Activated T-cell treated with anti-CD3 and anti-CD28 coated beads, Interleukin-2, amount 50 U/mL, for 1 hour (primary cell): ENCODE measurements at places on chromosomes 3 and 15.
A peak's percentile ranks its signal among the peaks of the same experiment; 100 is the strongest.

DNA sequence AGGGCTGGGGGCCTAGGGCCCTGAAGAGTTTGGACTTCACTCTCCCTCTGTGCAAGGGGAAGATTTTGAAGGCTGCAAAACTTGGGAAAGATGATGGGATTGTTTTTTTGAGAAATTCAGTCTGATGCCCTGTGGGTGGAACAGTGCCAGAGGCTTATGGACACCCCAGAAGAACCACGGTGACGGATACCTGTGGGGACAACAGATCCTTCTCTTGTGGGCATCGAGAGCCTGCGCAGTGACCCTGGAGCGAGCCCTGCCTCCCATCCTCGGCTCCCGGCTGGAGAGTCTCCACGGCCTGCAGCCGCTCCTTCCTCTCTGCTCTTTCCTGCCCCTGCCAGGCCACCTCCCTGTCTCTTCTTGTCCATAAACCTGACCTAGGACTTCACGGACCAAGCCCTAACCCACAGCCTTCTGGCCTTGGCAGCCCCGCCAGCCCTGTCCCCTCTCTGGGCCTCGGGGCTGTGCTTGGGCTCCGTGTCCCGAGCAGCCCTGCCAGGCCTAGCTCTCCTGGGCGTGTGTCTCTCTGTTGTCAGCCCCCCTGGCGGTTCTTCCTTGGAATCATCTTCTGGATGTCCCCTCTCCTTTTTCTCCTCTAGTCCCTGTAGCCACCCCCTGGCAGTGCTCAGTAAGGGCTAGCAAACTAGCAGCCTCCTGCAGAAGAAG is 98.4 kb downstream of the VGLL4 start:
- no peak for DNase-seq

DNA sequence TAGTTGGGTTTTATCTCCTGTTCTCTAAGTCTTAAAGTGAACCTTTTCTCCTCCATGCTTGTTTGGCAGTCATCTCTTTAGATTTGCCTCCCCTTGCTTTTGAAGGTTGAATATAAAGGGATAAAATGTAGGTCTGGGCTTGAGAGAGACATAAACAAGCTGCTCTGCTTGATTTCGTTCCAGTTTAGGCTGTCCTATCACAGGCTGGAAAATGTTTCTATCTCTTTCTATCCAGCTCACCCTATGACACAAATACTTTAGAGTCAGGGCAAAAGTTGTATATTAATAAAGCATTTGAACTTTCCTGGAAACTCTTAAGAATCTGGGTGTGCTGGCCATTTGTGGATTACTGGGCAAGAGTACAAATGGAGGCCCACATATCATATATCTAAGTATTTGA is 29.5 kb upstream of the ZBBX start:
- no peak for DNase-seq

GRCh38 chr3:116067326-116067725 is 378.0 kb downstream of the LSAMP start:
- no peak for DNase-seq

- no peak for DNase-seq
These were observed 10.6 kb upstream of the TBC1D5 start for GRCh38 chr3:17752876-17753631.

DNA sequence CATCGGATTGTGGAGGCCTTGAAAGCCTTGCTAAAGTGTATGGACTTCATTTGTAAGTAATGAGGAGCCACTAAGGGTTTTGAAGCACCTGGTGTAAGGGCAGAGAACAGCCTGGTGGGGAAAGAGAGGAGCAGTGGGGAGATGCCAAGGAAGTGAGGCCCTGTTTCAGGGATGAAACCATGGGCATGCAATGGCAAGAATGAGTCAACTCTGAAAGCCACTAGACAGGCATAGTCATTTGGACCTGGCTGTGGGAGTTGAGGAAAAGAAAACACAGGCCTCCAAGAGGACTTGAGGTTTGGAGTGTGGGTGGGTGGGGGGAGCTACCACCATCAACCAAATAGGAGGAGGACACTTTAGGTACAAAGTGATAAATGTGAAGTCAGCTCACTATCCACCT is 7.6 kb downstream of the XCR1 start:
- DNase-seq = no peak

DNA sequence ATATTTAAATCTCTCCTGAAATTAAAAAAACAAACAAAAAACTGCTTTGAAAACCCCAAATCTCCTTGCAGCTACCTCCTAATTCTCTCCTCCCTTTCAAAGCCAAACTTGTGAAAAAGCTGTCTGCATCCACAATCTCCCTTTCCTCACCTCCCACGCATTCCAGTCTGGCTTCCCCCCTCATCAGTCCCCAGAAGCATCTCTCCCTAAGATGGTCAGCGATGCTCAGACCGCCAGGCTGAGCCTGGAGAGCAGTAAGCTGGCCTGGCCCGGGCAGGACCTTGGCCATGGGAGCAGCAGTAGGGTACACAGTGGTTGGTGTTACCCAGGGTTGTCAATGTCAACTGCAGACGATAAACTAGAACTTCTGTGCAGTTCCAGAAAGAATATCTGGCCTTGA is 32.9 kb upstream of the BLM start:
- no peak for DNase-seq

GRCh38 chr3:148998715-148999423 is 7.5 kb downstream of the GYG1 start:
- DNase-seq = no peak

GRCh38 chr15:91271565-91272153 is 171.6 kb downstream of the SV2B start:
- DNase-seq = peak; percentile 49
